ENCODE measurements at places on chromosomes 6 and 20.

DNA sequence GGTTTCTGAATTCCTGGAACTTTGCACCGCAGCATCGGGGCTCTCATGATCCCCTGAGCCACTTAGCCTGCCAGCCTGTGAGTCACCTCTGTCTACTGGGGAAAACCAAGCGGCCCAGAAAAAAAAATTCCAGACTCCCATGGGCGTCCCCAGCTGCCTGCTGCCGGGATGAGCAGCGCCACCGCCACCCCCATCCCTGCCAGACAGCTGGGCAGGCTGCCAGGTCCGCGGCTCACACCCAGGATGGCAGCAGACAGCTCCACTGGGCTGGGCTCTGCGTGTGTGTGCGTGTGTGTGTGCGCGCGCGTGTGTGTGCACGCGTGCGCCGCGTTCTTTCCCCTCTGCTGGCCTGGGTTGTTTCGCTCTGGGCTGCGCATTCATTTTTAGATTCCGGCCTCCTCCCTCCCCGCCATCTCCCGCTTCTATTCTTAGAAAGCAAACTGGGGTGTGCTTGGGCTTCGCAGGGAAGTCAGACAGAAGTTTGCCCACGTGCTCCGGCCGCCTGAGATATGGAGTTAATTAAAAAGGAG lies 38.9 kb upstream of the PMEPA1 start:
- DNase-seq = peak; percentile 34

- no peak for DNase-seq
Observed at GRCh38 chr6:4179960-4180651, 44.7 kb upstream of the ECI2 start.

DNA sequence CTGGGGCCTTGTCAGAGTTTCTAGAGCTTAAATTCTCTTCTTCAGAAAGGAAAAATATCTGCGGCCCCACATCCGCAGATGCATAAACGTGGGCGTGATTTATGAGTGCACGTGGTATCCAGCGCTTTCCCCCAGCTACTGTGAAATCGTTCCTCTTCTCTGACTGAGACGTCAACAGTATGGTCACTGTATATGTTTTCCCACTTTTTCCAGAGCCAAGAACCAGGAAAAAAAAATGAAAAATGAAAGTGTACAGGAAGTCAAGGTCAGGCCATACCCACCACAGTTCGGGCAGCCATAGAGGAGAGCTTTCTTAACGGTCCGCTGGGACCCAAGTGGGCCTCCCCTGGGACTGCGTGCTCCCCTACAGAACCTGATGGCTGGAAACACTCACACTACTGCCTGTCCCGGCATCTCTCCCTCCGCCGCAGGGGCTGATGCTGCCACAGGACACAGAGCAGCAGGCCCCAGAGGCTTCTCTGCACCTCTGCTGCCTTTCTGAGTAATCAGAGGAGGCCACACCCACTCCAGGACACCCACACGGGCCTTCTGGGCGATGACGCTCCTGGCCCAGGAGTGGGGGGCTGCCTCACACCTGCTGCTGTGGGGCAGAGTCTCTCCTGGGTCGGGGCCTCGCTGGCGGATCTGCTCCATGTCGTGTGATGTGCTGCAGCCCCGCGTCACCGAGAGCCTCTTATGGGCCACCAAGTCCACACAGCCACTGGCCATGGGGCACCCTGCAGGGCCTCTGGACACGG lies 16.4 kb upstream of the STX16 start:
- DNase-seq = no peak

DNA sequence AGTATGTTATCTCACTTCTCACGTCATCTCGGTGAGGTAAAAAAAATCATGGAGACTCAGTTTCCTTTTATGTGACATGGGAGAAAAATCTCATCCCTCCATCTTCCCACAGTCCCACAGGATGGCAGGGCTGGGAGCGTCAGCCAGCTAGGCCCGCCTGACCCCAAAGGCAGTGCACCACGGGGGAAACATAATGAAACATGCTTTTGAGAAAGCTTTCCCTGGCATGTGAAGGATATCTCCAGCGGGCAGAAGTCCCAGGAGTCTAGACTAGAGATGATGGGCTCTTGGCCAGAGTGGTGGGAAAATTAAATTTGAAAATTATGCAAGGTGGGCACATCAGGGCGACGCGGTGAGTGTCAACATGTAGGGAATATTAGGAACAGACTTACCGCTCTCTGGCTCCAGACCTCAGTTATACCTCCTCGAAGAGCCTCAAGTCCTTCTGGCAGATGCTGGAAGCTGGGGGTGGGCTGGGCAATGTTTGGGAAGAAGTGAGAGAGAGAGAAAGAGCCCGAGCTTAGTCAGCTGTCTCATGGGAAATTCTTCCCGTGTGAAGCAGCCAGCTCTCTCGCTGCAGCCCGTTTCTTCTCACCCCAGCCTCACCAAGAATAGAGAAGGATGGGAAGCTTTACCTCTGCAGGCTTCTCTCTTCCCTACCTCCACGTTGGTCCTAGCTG lies 52.3 kb downstream of the MOCS1 start:
- DNase-seq = no peak

DNA sequence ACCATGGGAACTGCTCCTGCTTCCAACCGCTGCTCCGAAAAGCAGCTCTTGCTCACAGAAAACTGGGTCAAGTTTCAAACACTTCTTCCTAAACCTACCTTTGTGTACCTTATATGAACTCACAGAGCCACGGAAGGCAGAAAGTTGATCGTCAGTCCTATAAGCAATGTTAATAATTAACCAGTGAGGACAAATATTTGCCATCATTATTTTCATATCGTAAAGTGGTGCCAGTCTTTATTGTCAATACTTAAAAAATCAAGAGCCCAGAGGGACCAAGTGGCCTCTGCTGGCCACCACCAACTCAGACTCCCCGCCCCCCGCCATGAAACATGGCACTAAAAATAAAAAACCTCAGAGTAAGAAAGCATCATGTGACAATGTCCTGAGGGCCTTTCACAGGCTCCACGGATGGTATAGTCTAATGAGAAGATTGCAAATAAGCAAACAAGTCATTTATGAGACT lies 9.1 kb upstream of the PBOV1 start:
- DNase-seq = no peak

DNA sequence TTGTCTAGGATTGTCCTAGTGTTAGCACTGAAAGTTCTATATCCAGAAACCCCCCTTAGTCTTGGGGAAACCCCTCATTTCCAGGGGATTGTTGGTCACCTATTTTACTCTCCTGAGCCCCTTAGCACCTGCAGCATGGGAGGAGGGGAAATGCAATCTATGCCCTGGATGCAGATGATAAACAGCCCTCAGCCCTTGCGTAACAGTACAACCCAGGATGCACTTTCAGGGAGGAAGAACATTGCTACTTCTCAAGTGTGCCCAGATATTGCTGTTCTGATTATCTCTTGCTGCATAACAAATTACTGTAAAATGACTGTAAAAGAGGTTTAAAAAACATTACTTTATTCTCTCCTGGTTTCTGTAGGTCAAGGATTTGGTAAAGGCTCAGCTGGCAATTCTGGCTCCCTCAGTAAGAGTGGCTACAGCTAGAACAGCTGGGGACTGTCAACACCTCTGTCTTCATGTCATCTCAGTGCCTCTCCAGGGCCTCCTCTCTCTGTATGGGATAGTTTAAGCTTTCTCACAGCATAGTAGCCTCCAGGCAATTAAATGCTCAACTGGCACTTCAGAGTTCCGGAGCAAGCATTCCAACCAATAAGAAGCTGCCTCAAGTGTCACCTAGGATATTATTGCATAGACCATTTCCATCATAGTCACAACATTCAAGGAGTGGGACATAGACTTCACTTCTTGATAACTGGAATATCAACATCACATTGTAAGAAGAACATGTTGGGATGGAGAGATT lies 117.8 kb upstream of the FOXO3 start:
- no peak for DNase-seq

- no peak for DNase-seq
Observed at GRCh38 chr6:73400656-73401055, 6.0 kb downstream of the DDX43 start.

GRCh38 chr6:166629628-166630027 lies 2.6 kb upstream of the RPS6KA2 start:
- no peak for DNase-seq

- no peak for DNase-seq
Observed at GRCh38 chr6:142786476-142786875, 158.5 kb downstream of the HIVEP2 start.

DNA sequence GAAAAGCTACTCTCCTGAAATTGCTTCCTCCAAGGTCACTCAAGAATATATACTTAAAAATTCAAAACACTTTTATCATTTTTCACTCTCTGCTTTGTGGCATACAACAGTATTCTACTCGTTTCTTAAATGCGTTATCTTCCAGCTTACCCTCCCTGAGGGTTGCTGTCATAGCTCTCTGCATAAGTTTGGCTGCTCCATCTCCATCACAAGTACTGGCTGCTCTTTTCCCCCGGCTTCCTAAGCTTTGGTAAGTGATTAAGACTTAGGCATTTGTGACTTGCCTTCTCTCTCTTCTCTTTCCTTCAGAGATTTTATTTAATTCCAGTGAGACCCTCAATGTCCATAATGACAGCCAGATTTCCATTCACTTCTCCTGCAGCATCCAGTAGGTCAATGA lies 128.3 kb downstream of the NKAIN2 start:
- no peak for DNase-seq

DNA sequence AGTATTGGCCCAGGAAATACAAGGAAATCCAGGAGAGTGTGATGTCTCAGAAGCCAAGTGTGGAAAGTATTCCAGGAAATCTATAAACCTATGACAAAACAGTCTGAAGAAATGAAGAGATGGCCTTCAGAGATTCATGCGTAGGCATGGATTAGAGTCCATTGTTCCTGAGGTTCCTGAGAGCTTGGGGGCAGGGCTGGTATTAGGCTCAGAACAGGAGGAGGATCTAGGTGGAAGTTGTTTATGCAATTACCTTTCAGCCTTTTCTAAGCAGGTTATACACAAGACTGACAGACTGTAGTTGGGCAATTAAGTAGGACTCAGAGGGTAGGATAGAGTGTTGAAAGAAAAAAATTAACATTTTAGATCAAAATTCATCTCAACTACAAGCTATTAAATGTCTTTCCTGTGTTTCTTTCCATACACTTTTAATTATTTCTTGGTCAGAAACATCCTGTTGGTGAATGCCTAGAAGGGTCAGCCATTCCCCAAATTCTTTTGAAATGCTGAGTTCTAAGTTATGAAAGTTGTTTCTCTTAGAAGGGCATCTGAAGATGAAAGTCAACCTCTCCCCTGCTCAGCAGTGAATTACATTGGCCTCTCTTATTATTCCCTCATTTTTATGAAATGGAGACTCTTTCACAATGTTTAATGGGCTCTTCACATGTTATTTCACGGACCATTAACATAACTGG lies 201.2 kb upstream of the MYLIP start:
- no peak for DNase-seq

DNA sequence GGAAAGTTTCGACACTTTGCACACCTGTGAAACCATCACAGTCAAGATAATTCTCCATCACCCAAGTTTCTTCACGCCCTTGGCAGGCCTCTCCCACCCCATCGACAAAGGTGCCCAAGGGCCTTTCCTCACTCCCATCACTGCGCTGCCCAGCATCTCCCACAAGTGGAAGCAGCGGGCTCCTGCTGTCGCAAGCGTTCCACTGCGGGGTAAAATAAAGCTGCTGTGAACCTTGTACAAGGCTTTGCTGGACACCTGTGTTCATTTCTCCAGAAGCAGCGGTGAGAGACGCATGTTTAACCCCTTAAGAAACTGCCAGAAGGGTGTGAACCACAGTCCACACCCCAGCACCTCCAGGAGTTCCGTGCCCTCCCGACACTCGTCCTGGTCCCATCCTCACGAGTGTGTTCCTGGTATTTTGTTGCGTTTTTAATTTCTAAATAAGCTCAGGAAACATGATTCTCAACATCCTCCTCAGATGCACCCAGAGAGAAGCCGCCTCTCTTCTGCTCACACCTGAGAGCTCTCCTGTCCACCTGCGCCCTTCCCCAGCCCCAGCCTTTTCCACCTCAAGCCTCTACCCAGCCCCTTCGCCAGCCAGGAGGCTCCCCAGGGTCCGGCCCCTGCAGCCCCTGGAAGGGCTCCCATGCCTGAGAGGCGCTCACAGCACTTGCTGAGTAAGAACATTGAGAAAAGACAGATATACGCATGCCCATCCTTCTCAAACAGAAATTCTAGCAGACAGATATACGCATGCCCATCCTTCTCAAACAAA lies 97.5 kb downstream of the TAF4 start:
- no peak for DNase-seq

DNA sequence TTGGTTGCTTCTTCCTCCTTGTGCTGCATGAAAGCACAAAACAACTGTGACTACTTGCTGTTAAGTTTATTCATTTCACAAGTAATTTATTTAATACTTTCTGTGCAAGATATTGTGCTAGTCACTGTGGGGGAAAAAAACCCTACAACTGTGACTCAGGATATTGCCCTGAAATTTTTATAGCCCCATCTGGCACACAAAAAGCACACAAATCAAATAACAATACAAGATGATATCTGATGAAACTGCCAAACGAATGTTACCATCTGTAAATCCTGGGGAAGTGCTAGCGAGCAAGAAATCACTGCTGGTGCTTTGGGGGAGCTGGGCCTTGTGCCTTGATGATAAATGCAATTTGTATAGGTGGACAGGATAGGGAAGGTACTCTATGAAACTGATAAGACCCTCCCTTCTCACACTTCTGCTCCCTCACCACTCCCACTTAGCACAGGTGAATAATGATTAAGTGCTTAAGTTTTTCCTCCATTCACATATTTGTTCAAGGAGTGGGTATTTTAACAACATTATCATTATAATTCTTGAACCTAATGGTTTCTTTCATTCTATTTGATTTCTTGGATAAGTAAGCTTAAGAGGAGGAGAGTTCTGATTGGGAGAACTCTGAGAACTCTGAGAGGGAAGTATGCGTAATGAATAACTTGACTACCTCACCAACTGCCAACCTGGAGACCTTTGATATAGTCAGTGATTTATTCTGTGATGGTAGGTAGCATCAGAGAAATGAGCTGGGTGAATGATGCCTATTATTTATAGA lies 115.3 kb downstream of the RTN4IP1 start:
- DNase-seq = no peak

- DNase-seq = no peak
Observed at GRCh38 chr6:18515767-18516166, 128.6 kb downstream of the RNF144B start.

- no peak for DNase-seq
Observed at GRCh38 chr6:3801960-3802359, 47.2 kb upstream of the FAM50B start.

DNA sequence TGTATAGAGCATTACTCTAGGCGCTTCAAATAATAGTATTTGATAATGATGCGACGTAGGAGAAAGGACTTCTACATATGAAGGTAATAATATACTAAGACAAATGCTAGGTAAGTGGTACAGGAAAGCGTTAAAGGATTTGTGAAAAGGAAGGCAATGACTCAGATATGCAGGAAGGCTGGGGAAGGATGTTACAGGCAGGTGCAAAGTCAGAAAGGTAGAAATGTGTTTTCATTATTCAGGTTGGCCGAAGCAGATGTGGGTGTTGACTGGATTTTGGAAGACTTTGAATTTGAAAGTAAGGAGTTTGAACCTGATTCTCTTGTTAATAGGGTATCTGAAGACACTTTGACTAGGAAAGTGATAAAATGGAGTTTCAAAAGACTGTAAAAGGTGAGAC lies 51.0 kb downstream of the STK4 start:
- DNase-seq = no peak

DNA sequence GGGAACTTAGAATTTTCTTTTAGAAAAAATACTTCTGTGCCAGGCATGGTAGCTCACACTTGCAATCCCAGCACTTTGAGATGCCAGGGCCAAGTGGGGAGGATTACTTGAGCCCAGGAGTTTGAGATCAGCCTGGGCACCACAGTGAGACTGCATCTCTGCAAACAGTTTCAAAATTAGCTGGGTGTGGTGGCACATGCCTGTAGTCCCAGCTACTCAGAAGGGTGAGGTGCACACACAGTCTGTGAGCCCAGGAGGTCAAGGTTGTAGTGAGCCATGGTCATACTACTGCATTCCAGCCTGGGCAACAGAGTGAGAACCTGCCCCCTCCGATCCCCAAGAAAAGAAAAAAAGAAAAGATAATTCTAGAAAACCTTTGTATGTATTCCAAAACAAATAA lies 346.0 kb upstream of the KCNQ5 start:
- no peak for DNase-seq

Data from central memory CD4-positive, alpha-beta T cell (primary cell).